Adrenal gland (tissue), 19 donors: ENCODE measurements at places on chromosomes 1 and 21. TPM values are rescaled to one million over a fixed set of nuclear protein-coding genes. Genes with fewer than 3 reads are reported as not detected.

GRCh38 chr1:175548774-175549173 lies 194.6 kb downstream of the TNR start:
- DNase-seq, result peak; percentile 27

DNA sequence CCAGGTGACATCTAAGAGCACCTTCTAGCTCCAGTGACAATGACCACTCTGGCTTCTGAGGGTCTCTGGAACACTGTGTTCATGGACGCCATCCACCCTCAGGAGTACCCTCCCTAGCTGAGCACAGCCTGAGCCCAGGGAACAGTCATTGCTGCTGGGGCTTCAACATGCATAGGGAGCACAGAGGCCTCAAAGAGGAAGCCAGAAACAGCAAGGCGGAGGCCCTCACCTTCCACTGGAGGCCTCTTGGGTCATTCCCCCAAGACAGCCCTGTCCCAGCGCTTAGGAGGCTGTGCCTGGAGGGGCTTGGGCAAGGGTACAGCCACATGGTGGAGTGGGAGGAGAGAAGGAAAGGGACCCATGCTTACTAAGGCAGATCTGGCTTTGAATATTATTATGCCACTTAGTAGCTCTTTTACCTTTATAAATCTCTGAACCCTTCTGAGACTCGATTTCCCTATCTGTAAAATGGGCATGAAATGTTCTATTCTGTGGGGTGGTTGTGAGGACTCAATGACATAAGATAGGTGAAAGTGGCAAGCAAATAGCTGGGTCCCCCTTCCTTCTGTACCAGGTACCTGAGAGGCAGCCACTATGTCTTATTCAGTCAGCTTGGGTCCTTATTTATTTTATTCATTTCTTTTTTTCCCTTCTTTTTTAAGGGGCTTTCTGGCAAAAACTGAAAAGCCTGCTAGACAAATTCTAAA lies 32.8 kb downstream of the PTAFR start:
- no peak for DNase-seq

- peak; percentile 29 for DNase-seq
These were observed 8.3 kb upstream of the ZC3H11B start for GRCh38 chr1:219621047-219621786.

GRCh38 chr1:198696211-198696610 lies 57.4 kb downstream of the PTPRC start:
- no peak for DNase-seq

Gene MATN1
- not detected for total RNA-seq

DNA sequence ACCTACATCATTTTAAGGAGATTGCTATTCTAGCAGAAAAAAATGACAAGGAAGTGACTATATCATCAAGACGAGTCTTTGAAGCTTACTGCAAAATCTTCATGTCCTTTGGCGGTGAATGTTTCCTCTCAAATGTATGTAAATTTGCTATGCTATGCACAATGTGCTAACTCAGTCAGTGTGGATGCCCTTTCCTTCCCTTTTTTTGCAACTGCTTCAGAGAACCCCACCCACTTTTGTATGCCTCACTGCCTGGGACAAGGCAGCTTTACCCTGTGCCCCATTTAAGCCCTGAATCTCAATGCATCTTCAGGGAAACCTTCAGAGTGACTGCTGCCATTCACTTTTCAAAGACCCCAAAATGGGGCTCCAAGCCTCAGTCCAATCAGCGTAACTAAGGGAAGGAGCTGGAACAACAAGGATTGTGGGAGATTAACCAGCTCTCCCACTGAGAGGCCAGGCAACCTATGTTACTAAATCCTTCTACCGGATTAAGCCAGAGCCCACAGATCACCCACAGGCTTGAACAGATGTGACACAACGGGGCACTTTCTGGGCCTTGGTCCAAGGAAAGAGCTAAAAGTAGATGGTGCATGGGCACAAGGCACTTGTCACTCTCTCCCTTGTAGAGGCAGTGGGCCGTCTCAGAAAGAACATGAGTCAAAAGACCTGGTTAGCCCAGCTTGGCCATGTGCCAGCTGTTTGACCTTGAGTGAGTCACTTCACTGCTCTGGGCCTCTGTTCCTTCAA lies 154.4 kb downstream of the PLPP3 start:
- DNase-seq, result peak; percentile 84

Gene AK5
- total RNA-seq, result not detected

DNA sequence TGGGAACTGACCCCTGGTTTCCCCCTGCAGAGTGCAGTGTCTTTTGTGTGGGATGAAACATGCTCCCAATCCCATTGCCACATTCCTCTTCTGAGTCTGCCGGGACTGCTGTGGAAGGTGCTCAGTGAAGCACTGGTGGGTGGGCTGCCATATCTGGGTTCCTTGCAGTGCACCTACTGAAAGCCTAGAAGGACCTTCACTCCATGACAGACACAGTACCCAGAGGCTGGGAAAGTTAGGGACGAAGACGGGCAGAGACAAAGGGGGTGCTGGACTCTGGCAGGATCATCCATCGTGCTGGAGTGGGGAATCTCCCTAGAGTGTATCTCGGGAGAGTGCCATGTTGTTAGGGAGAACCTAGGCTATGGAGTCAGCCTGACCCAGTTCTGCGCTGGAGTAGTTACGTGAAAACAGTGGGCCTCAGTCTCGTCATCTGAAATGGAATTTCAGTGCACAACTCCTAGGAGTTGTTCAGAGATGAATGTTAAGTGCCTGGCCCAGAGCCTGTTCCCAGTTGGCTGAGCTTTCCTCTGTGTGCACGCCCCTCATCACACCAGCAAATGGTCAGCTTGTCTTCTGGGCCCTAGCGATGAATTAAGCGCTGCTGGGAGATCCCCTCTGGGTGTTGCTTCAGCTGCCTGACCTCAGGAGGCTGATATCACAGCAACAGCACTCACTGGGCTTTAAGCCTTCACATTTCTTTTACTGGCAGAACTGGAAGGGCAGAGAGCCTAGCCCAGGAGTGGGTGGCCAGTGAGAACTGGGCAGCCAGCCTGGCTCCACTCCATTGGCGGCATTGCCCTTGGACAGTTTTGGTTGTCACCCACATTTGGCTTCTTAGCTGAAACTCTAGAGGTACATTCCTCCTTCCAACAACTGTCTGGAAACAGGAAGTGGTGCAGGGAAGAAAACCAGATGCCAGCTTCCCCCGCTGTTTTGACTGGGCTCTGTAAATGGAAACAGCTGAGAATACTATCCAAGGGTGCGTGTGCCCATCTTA lies 479.8 kb upstream of the VAMP3 start:
- no peak for DNase-seq

Gene CELA3A
- not detected for total RNA-seq

GRCh38 chr1:223833948-223834347 lies 11.8 kb downstream of the TP53BP2 start:
- DNase-seq, result no peak

DNA sequence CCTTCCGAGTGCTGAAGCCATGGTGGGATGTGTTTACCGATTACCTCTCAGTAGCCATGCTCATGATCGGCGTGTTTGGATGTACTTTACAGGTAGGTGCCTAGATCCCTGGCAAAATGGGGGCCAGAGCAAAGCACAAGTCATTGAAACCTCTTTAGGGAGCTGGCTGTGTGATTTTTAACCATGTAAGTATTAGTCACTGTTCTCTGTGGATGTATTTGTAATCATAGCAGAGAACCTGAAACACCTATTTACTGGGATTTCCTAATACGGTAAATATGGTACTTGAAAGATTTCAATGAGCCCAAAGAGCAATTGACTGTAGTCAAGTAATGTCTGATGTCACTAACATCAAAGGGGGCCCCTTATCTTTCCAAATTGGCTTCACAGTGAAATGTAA lies 53.6 kb downstream of the LRRC8C start:
- DNase-seq, result no peak

DNA sequence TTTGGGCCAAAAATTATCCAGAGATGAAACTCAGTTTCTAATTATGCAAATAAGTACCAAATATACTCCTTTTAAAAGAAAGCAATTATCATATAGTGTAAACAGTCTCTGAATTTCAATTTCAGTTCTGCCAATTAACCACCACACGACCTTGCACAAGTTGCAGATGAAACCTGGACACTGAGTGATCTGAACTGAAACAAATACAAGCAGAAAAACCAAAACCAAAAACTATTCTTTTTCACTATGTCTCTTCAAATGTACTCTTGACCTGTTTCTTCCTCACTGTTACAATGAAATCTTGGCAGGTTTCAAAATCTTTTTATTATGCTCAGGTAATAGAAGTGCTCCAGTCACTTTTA lies 79.2 kb downstream of the TYW3 start:
- no peak for DNase-seq

- no peak for DNase-seq
These were observed 126.1 kb downstream of the GDAP2 start for GRCh38 chr1:117803318-117803717.

- DNase-seq, result no peak
These were observed 139.4 kb upstream of the B3GALT2 start for GRCh38 chr1:193325771-193326170.

- no peak for DNase-seq
These were observed 2.5 kb upstream of the PTGER3 start for GRCh38 chr1:71049951-71050598.

DNA sequence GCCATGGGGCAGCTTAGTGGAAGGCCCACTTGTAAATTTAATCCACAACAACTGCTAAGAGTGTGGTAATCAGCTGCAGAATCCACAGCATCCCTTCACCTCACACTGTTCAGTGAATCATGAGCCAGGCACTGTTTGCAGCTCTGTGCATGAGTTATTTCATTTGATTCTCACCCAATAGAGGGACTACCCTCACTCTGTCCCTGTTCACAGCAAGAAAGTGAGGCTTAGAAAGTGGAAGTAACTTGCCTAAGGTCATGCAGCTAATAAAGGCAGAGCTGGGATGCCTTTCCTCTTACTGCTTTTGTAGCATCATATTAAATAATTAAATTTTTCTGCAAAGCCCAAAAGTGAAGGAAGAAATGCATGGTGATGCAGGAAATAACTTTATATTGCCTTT lies 346.5 kb upstream of the PLD5 start:
- DNase-seq, result no peak

DNA sequence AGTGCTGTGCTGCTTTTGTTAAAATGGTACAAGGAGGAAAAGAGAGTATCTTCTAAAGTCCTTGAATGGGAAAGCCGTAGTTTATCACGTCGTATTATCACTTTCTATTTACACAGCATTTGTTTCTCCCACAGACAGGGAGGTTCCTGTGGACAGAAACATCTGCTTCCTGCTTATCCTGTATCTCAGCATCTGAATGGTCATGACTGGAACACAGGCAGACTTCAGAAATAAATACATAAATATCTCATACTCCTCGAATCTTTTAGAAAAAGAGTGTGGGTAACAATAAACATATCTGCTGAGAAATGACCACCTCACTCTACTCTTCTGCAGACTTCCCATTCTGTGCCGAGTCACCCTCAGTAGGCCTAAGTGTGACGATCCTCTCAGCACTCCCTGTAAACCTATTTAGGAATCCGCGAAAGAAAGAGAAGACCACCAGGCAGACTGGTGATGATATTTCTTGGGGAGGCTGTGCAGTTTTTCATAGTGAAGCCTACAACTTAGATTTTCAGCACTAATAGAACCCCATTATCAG lies 393.5 kb downstream of the SMYD3 start:
- DNase-seq, result no peak

GRCh38 chr1:21736876-21737275 lies 46.1 kb downstream of the USP48 start:
- no peak for DNase-seq

- DNase-seq, result peak; percentile 98
These were observed 38.4 kb downstream of the SPEN start for GRCh38 chr1:15885701-15886610.

DNA sequence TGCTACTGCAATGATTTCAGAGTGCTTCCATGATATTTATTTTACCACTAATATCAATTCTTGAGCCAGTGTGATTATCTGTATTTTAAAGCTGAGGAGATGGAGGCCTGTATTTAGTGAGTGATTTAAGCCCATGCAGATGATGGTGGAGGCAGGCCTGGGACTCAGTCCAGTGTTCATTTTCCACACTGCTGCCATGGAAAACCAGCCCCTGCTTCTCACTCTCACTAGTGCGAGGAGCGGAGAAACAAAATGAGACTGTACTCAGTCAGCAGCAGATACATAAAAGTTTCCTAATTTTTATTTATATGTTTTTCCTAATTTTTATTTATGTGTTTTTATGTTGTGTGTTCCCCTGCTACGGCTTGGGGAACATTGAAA lies 32.8 kb downstream of the LRRC8B start:
- DNase-seq, result no peak

Gene YOD1
- 8.1 TPM for total RNA-seq

Gene SPRR2F
- not detected for total RNA-seq

Gene GNG4
- 3.4 TPM for total RNA-seq

Gene APOBEC4
- total RNA-seq, result not detected

- no peak for DNase-seq
These were observed 168.4 kb upstream of the DMRTA2 start for GRCh38 chr1:50591598-50591997.

Gene PHTF1
- 16.8 TPM for total RNA-seq

- no peak for DNase-seq
These were observed 429 bp downstream of the FCGR2A start for GRCh38 chr1:161505686-161506085.

- no peak for DNase-seq
These were observed 71.4 kb upstream of the ESRRG start for GRCh38 chr1:216794586-216794985.

- DNase-seq, result no peak
These were observed 76.6 kb downstream of the NTPCR start for GRCh38 chr1:233027046-233027445.

Gene C1orf87
- total RNA-seq, result 0.14 TPM

Gene ZNHIT6
- total RNA-seq, result 4.5 TPM

Gene OR14K1
- not detected for total RNA-seq

DNA sequence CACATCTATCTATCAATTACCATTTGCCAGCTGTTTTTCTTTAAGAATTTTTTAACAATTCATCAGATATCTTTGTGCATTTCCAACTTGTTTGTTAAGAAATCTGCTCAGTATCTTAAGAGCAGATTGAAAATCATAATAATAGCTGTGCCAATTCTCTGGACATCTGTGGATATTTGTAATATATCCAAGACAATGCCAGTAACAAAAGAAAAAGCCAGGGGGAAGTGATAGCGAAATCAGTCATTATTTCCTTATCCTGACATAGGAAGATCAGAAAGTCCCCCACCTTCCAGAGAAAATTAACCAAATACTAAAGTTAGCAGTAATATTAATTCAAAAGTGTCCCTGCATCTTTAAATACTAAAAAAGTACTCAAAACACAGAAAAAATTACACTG lies 217.1 kb downstream of the RERE start:
- DNase-seq, result no peak

Gene OR6K3
- total RNA-seq, result not detected

Gene KIAA0040
- total RNA-seq, result 54.3 TPM
